ENCODE measurements at places on chromosomes 1 and 21. TPM values are rescaled to one million over a fixed set of nuclear protein-coding genes. Genes with fewer than 3 reads are reported as not detected.

DNA sequence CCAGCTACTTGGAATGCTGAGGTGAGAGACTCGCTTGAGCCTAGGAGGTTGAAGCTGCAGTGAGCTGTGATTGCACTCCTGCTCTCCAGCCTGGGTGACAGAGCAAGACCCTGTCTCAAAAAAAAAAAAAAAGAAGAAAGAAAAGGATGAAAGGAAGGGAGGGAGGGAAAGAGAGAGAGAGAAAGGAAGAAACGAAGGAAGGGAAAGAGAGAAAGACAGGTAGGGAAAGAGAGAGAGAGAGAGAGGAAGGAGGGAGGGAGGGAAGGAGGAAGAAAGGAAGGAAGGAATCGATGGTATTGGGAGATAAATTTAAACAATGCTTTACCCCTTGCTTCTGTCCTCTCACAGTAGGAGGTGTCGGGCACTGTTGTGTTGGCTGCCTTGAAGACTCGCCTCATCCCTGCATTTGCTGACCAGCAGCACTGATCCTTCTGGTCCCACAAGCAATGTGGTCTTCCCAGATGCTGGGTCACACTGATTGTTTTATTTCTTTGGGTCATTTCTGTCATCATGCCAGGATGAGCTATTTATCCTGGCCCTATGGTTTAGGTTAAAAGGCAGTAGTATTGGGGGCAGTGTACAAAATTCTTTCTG lies 30.9 kb downstream of the GPR137B start:
- no peak for DNase-seq

- DNase-seq, result no peak
These were observed 6.3 kb downstream of the RCC1 start for GRCh38 chr1:28512058-28512611.

DNA sequence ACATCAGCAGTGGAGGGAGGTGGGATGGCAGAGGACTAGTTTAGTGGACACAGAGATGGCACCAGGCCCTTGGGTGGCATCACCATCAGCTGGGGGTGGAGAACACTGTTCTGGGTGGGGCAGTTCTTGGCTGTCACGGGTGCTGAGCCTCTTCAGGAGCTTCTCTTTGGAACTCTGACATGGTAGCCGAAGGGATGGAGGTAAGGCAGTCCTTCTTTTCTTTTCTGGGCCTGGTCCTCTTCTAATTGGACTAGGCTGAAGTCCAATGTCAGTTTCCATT lies 8.3 kb upstream of the MEF2D start:
- no peak for DNase-seq

GRCh38 chr1:71210718-71211117 lies 129.9 kb upstream of the ZRANB2 start:
- DNase-seq, result no peak

- DNase-seq, result peak; percentile 91
These were observed at the start of gene NECAP2 for GRCh38 chr1:16440470-16441281. Gene NECAP2 (plus strand): TSS chr1:16440724. CDS start chr1:16440762, 38 bp downstream.

DNA sequence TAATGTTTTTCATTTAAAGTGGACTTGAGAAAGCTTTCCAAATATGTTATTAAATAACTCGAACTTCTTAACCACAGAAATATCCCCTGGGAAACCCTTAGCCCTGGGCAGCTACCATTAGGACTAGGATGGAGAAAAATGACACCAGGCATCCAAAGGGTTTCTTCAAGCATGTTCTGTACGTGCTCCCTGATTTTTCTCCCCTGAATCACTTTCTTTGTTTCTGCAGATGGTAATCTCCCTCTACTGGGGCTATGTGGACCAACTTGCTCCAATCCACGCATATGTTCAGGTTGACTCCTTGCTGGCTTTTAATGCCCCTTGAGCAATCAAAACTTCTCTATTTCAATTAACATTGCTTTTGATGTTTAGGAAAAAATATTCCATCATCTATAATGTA lies 312.7 kb upstream of the C1orf87 start:
- DNase-seq, result no peak

DNA sequence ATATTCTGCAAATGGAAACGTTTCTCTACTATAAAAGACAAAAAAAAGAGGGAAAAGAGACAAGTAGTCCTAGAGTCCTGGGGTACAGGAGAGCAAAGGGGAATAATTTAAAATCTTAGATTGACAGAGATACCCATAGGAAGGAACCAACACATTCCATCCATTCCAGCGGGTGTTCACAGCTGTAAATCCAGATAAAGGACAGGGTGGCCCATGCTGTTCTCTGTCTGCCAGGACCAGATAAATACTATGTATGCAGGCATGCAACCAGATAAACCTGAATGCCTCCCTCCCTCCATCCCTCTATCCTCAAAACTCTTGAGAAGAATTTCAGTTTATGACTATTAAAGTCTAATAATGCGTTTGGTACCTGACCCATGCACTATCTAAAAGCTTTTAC lies 131.8 kb downstream of the PTPN14 start:
- no peak for DNase-seq

GRCh38 chr1:21307663-21308305 lies 17.5 kb upstream of the ECE1 start:
- DNase-seq, result no peak

DNA sequence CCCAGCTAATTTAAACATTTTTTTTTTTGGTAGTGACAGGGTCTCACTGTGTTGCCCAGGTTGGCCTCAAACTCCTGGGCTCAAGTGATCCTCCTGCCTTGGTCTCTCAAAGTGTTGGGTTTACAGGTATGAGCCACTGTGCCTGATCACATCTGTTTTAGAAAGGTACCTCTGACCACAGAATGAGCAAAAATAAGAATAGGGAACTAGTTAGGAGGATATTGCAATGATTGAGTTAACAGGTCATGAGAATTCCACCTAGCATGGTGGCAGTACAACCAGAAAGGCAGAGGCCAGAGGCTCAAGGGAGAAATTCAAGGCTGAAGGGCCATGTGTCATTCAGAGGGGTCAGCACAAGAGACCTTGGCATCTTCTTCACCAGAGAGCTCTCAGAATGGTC lies 49.6 kb downstream of the ELAPOR1 start:
- DNase-seq, result no peak

DNA sequence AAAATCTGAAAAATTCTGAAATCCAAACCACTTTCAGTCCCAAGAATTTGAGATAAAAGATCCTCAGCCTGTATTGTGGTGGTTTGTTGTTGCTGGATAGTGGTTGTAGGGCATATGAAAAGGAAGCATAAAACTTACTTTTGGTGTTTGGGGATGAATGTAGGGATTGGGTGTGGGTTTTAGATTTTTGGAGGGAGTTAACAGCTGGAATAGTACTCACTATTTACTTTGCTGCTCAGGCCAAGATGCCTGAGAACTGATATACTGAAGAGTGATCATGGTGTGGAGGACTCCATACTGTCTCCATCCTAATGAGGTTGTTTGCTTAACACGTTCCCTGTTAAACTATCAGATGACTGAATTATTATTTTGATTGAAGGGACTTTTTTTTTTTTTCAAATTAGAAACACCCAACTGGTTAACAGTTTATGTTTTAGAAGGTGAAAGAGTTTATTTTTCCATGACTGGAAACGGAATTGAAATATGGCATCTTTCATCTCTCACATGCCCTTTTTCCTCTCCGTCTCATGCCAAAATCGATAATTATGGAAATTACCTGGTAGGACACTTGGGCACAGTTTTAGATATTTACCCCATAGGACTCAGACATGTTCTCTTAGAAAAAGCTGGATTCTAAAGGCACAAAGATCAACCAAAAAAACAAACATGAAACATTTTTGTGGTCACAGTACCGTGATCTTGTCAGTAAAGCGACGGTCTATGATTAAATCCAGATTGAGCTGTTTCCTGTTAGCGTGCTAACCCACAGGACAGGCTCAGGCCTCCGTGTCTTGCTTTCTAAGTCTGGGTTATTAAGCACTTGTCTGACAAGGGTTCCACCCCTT lies 37.3 kb downstream of the RGL1 start:
- DNase-seq, result no peak

- no peak for DNase-seq
These were observed 29.7 kb upstream of the RNF2 start for GRCh38 chr1:185015631-185016030.

The LHX8 gene
- total RNA-seq, result not detected
